ENCODE measurements at places on chromosomes 6 and 20.

DNA sequence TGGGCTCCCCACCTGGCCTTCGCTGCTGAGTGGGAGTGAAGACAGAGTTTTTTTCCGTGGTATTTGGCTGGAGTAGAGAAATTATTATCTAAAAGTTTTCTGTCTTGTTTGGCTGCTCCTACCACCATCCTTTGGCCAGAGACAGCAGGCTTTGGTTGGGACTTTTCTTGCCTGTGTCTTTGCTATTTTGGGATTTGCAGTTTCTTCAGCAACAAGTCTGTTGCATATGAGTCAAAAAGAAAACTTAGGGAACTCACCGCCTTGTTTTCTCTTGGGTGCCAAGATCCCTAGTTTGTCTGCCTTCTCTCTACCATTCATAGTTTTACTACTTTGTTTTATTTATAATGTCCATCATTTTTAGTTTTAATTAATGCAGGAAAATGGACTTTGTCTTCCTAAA is 683.8 kb downstream of the DOK5 start:
- no peak for DNase-seq

DNA sequence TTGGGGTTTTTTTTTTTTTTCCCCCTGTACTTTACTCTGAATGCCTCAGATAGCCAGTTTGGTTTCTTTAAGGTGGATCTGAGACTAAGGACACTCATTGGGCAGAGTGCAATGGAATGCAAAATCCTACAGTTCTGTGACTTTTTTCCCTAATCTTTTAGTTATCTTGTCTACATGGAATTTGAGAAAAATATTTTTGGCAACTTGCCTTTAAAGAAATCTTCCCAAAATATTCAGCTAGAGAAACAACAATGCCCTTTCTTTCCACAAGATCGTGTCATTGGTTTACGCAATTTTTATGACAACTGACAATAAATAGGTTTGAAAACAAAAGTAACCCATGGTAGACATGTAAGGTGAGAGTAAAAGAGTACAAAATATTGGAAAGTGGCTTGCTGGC is 171.7 kb upstream of the LAMP5 start:
- DNase-seq, result no peak

DNA sequence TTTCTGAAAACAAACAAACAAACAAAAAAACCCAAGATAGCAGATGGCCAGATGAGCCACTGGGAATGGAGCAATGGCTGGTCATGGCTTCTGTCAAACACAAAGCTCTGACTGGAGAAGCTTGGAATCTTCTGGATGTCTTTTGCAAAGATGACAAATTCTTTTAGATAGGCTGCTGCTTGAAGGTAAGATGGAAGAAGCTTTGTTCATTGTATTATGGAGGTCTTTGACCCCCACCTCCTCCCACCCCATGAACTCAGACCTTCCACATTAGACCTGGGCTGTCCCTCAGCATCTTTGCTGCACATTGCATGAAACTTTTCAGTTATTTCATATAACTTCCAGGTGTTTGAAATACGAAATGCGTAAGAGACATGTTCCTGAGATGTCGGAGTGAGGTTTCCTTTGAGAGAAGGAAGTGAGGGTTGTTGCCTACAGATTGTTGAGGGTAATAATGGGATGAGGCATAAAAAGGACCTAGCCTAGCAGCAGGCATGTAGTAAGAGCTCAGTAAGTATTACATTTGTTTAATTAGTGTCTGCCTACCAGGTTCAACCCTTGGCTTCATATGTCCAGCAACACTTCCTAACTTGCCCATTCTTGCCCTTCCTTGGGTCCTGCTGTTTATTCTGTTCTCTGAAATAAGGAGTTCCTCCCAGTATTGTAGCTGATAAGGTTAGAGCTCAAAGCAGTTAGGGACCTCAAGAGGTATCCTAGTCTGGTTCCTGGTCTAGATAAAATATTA is 51.4 kb upstream of the IER3 start:
- no peak for DNase-seq

DNA sequence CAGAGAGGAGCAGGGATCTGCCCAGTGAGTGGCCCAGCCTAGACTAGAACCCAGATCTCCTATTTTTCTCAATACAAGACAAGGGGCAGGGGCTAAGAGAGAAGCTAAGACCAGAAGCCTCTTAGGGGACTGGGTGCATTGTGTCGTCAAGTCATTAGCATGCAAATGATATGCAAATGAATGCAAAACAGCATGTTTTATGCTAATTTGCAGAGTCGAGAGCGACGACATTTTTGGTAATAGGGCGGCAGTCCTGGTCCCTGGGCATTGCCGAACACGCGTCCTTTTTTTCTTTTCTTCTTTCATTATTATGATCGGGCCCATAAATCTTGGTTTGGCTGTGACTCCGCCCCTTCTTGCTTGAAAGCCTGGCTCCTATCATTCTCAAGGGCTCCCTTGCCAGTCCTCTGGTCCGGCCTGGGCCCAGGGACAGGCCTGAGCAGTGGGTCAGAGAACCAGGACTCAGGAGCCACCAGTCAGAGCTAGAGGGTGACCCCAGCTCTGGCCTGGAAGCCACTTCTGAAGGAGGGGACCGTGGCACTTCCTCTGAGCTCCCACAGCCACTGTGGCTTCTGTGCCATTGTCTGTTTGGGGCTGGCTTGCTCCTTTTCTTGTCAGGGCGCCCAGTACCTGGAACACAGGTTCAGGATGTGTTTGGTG is 32.0 kb upstream of the SCRT2 start:
- no peak for DNase-seq

DNA sequence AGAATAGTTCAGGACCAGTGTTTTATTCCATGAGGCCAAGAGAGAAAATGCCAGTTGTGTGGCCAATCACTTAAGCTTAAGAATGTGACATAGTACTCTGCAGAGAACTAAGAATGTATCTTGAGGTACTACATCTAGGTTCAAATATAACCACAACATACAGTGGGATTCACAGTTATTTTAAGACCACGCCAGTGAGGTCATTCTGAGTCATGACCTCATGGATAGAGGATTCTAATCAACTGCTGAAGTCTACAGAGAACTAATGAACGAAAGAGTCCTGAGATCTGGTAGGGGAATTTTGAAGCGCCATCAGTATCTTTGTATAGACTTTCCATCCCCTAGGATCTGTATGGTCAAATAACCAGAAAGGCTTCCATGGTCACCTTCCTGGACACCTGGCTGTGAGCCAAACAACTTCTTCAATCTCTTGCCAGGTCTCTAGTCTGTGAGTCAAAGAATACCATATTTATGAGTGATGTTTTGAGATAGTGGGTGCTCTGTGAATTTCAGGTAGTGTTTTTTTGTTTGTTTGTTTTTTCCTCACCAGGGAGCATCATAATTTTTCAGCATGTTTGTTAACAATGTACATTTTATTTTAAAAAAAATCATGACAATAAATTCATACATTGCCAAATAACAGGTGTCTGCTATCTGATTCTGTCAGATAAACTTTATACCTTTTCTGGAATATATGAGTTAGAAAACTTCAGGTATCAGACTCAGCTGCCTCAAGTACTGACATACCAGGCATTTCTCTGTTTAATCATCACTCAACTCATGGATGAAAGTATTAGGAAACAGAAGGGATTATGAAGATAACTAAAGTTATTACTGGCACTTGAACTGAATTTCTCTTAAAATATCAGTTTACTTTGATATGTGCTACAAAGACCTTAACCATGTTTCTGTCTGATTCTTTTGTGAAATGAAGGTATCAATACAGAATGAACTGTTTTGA is 217.9 kb downstream of the PLCB4 start:
- no peak for DNase-seq

- no peak for DNase-seq
Measured at GRCh38 chr6:82436740-82437139, 73.1 kb downstream of the TPBG start.

- DNase-seq, result peak; percentile 94
Measured at GRCh38 chr20:44471481-44471882, 4.2 kb upstream of the TTPAL start.

DNA sequence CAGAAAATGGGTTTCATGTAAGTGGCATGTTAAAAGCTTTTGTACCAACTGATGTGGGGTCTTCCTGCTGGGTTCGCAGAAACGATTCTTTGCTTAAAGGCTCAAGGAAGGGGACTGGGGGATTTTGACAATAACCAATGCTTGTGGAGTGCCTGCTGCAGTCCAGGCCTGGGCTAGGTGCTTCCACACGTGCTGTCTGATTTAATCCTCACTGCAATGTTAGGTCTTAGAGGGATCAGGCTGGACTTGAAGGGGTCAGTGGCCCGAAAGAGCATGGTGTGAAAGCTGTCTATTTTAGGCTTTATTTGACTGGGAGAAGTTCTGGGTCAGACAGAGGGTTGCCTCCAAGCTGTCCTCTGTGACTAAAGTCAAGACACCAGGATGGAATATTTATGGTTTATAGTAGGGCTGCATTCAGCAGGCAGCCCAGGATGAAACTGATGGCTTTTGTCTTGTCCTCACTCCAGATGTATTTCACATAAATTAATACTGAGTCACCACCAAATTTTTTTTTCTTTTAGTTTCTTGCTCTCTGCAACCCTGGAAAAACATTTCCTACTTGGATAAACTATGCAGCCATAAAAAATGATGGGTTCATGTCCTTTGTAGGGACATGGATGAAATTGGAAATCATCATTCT is 219.1 kb downstream of the ZMYND8 start:
- no peak for DNase-seq

DNA sequence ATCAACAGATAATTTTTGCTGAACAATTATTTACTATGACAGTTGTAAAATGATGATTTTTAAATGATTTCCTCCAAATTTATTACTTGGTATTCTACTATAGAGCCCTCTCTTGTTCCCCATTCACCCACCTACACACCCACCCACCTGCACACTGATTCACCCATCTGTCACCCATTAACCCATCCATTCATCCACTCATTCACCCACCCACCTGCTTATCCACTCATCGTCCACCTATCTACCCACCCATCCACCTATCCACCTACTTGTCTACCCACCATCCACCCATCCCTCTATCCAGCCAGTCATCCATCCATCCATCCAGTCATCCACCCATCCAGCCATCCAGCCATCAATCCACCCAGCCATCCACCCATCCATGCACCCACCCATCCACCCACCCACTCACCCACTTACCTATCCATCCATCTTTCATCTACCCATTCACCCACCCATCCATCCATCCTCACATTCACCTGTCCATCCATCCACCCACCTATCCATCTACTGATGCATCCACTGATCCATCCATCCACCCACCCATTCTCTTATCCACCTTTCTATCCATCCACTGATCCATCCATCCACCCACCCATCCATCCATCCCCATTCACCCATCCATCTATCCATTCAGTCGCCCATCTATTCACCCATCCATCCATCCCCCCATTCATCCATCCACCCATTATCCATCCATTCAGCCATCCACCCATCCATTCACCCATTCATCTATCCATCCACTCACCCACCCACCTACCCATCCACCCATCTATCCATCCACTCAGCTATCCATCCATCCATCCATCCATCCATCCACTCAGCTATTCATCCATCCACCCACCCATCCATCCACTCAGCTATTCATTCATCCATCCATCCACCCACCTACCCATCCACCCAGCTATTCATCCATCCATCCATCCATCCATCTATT is 72.0 kb downstream of the SYNJ2 start:
- no peak for DNase-seq

DNA sequence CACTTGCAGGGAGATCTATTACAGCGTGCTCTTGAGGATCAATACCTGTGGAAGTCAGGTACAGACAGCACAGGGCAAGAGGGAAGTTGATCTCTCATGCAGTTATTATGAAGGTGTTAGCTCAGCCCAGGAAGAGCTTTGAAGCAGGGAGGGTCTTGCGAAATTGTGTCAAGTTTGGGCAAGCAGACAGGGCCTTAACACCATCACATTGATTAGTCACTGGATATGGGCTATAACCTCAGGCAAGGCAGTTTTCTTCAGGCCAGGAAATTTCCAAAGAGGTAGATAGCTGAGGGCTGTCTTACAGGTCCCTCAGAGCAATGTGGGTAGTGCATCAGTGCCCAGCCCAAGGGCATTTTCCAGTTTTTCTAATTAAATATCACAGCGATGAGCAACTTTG is 643.8 kb downstream of the DHX35 start:
- no peak for DNase-seq

DNA sequence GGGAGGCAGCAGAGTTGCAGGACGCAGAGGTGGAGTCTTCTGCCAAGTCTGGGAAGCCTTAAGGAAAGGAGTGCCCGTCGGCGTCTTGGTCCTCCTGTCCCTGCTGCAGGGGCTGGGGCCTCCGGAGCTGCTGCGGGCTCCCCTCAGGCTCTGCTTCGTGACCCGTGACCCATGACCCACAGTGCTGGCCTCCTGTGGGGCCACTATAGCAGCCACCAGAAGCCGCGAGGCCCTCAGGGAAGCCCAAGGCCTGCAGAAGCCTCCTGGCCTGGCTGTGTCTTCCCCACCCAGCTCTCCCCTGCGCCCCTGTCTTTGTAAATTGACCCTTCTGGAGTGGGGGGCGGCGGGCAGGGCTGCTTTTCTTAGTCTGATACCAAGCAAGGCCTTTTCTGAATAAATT is 3.3 kb upstream of the COL9A3 start:
- no peak for DNase-seq

DNA sequence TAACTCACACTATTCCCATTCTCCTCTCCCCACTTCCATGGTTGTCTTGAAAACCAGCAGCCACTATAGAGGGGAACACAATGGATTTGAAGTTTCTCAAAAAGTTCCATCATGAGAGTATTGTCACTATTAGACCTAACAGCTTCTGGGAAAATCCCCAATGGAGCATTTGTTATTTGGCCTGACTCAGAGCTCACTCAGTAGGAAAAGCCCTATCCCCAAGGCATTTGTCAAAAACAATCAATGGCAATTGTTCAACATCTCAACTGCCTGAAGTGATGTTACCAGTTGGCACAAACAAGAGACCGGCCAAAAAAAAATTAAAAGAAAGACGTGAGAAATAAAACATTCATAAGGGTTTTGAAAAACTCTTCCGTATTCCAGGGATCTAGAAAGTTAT is 98.8 kb downstream of the MYLK4 start:
- DNase-seq, result no peak

DNA sequence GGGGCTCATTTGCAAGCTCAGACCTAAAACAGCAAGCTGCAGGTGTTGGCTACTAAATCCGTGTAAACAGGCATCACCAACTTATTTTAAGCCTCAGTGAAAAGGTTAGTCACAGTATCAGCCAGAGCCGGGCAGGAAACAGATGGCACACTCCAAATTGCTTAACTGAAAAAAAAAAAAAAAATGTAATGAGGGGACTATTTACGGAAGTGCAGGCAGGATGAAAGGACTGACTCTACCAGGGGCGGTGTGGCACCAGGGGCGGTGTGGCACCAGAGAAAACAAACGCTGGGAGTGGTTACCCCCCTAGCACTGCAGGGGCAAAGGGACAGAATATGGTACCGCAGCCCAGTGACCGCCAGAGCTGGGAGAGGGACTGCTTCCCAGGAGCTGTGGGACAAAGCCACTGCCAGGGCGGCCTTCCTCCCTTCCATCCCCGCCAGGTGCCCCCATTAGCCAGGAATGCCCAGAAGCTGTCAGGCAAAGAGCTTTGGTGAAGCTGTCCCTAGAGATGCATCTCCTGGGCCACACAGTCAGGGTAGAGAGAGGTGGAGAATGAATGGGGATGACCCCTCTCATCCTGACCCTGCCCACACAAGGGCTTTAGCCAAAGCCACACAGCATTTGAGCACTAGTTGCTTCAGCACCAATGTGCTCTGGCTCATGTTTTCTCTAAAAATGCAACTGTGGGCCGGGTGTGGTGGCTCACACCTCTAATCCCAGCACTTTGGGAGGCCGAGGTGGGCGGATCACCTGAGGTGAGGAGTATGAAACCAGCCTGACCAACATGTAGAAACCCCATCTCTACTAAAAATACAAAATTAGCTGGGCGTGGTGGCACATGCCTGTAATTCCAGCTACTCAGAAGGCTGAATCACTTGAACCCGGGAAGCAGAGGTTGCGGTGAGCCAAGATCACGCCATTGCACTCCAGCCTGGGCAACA is 39.6 kb upstream of the GFOD1 start:
- peak; percentile 95 for DNase-seq

GRCh38 chr6:73511796-73512195 is 9.0 kb downstream of the EEF1A1 start:
- DNase-seq, result no peak
